ENCODE measurements at places on chromosomes 16 and 17.
A peak's percentile ranks its signal among the peaks of the same experiment; 100 is the strongest.

DNA sequence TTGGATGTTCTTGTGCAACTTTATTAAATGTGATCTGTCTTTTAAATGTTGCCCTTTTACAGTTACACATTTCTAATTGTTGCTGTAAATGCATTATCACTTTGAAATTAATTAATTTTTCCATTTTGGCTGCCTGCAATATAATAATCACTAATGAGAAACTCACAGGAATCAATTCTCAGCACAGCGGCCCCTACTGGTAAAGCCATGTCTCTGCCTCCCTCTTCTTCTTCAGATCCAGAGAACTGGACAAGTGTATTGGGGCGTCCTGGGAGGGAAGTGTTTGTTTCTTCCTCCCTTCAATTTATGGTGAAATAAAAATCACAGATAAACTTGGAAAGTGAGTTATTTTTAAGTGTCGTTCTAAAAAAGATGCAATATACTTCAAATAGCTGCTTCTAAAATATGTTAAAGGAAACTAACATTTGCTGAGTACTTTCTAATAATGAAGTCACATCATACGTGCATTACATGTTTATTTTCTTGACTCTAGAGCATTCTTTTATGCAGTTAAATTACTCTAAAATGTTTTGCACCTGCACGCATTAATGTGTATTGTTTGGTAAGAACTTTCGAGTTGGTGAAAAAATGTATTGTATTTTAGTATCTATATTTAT lies 338.0 kb downstream of the WWOX start:
- peak; percentile 54 for DNase-seq

GRCh38 chr17:64064331-64064730 lies 43.9 kb upstream of the ICAM2 start:
- DNase-seq: no peak

- DNase-seq: no peak
Measured at GRCh38 chr17:60231234-60231633, 81.5 kb downstream of the CA4 start.

DNA sequence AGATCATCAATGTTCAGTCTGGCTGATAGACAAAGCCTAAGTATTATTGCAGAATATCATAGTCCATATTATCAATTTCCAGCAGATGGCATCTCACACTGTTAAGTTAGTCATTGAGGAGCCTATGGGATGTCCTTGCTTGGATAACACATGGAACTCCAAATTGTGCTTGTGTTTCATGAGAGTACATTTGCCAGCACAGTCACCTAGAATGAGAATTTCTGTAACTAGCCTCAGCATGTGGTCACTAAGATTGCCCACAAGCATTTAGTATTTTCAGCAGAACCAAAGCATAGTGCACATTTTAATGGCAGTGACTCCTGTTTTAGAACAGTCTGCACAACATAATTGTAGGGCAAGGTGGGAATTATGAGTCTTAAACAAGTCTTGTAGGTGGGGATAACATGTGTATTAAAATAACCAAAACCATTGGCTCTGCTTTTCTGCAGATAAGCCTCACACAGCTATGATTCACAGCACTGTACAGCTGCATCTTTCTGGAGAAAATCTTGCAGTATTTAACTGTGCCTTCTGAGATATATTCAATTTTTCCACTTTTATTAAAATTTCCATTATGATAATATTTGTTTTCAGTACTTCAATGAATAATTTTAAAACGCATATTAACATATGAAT lies 882.8 kb upstream of the SOX9 start:
- no peak for DNase-seq

- DNase-seq: peak; percentile 84
Measured at GRCh38 chr17:34998205-34998604, 17.9 kb downstream of the LIG3 start.

GRCh38 chr16:77221482-77221881 lies 22.3 kb downstream of the SYCE1L start:
- no peak for DNase-seq

GRCh38 chr16:678858-679813 lies 1.1 kb upstream of the STUB1 start:
- peak; percentile 78 for DNase-seq

- no peak for DNase-seq
Measured at GRCh38 chr16:10577305-10578202, 2.8 kb downstream of the EMP2 start.

GRCh38 chr17:19551591-19552148 lies 18.0 kb downstream of the SLC47A1 start:
- DNase-seq: no peak

GRCh38 chr16:19118938-19119431 lies 5.2 kb downstream of the ITPRIPL2 start:
- peak; percentile 69 for DNase-seq

- no peak for DNase-seq
Measured at GRCh38 chr17:34579979-34580684, 750 bp downstream of the TMEM132E start.

GRCh38 chr17:3861761-3862681 lies 16.0 kb upstream of the NCBP3 start:
- no peak for DNase-seq

DNA sequence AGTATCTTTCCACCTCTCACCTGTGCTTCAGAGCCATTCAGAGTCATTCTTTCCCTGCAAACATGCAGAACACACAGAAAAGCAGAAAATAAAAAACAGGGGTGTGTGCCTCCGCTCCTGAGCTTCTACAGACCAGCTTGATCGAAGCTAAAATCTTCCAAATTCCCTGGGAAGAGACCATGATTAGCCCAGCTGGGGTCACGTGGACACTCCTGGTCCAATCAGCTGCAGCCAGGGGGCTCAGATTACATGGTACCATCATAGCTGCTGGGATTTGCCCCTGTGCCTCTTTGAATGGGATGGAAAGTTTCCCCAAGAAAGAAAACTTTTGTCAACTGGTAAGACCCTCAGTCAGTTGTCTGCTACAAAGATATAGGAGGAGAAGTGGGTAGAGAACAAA lies 159.9 kb downstream of the TMEM114 start:
- no peak for DNase-seq

- DNase-seq: no peak
Measured at GRCh38 chr16:81319221-81319912, 4.6 kb downstream of the GAN start.

GRCh38 chr17:77579131-77579530 lies 379.4 kb upstream of the TNRC6C start:
- DNase-seq: no peak

DNA sequence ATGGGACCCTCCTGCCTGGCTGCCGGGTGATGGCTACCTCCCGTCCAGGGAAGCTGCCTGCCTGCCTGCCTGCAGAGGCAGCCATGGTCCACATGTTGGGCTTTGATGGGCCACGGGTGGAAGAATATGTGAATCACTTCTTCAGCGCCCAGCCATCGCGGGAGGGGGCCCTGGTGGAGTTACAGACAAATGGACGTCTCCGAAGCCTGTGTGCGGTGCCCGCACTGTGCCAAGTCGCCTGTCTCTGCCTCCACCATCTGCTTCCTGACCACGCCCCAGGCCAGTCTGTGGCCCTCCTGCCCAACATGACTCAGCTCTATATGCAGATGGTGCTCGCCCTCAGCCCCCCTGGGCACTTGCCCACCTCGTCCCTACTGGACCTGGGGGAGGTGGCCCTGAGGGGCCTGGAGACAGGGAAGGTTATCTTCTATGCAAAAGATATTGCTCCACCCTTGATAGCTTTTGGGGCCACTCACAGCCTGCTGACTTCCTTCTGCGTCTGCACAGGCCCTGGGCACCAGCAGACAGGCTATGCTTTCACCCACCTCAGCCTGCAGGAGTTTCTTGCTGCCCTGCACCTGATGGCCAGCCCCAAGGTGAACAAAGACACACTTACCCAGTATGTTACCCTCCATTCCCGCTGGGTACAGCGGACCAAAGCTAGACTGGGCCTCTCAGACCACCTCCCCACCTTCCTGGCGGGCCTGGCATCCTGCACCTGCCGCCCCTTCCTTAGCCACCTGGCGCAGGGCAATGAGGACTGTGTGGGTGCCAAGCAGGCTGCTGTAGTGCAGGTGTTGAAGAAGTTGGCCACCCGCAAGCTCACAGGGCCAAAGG lies 36.8 kb downstream of the NLRC5 start:
- DNase-seq: no peak

- no peak for DNase-seq
Measured at GRCh38 chr17:63537001-63537400, 13.3 kb upstream of the DCAF7 start.

- DNase-seq: peak; percentile 51
Measured at GRCh38 chr16:75471723-75472633, 7.5 kb upstream of the TMEM170A start.

DNA sequence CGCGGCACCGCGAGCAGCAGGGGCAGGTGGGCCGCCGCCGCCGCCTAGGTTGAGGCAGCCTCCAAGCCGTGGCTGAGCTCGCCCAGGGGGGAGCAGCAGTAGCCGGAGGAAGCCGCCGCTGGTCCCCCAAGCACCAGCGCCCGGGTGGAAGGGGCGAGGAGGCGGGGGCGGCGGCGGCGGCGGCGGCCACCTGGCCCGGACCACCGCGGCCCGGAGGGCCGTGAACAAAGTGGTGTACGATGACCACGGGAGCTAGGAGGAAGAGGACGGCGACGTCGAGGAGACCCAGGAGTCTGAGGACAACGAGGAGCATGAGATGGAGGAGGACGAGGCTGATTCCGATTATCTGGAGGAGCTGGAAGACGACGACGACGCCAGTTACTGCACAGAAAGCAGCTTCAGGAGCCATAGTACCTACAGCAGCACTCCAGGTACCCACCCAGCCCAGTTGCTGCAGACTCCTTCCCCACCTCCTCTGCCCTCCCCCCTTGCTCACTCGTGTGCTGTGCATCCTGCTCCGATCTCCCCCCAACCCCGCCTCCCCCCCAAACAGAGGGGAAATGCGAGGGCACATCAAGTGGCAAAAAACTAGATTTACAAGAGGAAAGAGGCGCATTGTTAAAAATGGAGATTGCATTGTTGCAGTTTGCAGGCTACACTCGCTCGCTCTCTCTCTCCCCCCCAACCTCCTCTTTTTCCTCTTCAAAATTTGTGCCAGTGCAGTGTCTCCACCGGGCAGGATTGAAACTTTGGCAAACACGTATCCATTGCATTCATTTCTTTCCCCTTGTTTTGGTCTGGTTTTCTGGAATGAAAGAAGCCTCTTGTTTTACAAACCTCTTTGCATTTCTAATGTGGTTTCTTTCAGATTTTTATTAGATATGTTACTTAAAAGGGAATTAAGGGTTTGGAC lies 41.8 kb upstream of the AMZ2 start:
- peak; percentile 46 for DNase-seq

DNA sequence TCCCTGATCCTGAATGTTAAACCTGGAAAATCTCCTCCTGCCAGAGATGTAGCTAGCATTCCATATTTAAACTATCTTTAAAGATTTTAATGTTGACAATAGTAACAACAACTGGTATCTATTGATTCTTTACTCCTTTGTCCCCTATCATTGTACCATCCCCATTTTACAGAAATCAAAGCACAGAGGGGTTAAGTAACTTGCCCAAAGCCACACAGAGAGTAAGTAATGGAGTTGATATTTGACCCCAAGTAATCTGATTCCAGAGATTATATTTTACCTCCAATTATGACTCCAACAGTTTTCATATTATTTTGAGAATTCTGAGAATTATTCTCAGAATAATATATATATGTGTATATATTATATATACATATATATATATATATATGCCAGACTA lies 37.7 kb upstream of the RGS9 start:
- DNase-seq: no peak

DNA sequence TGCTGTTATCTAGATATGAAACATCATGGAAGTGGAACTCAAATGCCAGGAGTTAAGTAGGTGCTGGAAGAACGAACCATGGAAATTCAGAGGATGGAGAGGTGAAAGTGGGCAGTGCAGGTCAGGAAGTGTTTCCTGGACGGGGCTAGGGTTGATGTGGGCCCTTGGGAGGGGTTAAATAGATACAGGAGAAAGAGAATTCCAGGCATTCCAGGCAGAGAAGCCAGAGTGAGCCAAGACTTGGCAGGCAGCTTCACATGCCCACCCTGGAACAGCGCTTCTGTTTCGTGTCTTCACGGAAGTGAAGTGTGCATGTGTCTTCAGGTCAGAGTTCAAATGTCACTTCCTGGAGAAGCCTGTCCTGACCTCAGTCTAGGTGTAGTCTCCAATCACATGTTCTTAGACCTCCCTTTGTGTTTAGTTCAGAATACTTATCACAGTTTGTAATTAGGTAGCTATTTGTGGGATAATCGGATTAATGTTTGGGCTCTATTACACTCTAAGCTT lies 41.3 kb downstream of the GP2 start:
- DNase-seq: no peak

GRCh38 chr16:51818342-51818944 lies 667.4 kb upstream of the SALL1 start:
- DNase-seq: peak; percentile 42

DNA sequence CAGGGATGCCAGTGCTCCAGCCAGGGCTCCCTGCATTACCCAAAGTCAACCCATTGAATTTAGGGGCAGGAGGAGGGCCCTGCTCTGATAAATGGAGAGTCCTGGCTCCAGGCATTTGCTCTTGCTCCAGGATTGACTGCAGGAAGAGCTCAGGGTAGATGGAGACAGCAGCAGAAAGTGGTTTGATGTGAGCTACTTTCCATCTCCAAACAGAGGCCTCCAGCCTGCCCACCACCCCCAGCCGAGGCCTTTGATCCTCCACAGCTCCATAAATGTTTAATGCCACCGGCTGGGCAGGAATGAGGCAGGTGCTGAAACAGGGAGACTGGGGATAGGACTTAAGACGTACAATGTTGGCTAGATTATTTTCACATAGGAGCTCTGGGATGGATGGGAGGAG lies 4.3 kb upstream of the SEZ6 start:
- no peak for DNase-seq

DNA sequence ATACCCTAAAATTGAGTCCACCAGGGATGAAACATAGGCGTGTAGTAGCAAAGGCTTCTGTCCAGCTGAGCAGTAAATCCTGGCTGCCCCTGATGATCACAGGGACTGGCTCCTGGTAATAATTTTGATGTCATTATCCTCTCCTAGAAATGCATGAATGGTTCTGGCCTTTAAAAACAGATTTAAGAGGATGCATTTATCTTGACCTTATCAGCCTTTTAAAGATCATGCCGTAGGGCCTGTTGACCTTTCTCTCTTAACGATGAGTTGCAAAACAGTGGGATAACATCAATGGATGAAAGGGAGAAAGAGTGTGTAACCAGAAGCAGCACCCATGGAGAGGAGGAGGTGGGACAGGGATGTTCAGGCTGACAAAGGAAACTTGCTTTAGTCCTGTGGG lies 128.5 kb downstream of the CA10 start:
- DNase-seq: no peak

DNA sequence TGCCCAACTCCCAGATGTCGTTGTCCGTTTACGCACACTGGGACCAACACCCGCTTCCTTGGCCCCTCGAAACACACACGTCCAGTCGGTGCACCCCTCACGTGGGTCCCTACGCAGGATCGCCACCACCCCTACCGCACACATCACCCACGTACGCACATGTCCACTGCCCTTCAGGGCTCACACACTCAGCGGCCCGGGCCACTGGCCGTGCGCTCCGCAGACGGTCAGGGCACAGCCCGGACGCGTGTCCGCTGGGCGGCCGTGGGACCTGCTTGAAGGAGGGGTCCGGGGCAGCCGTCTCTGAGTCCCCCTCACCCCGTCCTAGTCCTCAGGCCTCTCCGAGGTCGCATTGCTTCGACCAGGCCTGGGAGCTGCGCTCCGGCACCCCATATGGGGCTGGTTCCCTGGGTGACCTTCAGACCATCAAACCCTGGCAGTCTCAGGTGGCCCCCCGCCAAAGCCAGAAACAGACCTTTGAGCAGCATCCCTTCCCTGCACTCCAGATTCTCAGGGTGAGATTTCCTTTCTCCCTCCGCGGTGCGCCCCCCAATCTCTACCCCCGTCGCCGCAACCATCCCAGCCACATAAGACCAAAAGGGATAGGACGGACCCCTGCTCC lies 914 bp upstream of the GPRC5B start:
- peak; percentile 40 for DNase-seq

- DNase-seq: no peak
Measured at GRCh38 chr17:29020576-29020975, 14.7 kb upstream of the SEZ6 start.

Data from stimulated activated CD8-positive, alpha-beta memory T cell treated with anti-CD3 and anti-CD28 coated beads, Interleukin-4, amount 100 ng/mL, for 48 hours (primary cell).